GDM1 (cell line): ENCODE measurements at places on chromosomes 7 and 10.

GRCh38 chr7:133859231-133859630 is 267.9 kb upstream of the LRGUK start:
- no peak for DNase-seq

GRCh38 chr7:103003004-103003403 is 71.6 kb downstream of the FBXL13 start:
- DNase-seq: no peak

DNA sequence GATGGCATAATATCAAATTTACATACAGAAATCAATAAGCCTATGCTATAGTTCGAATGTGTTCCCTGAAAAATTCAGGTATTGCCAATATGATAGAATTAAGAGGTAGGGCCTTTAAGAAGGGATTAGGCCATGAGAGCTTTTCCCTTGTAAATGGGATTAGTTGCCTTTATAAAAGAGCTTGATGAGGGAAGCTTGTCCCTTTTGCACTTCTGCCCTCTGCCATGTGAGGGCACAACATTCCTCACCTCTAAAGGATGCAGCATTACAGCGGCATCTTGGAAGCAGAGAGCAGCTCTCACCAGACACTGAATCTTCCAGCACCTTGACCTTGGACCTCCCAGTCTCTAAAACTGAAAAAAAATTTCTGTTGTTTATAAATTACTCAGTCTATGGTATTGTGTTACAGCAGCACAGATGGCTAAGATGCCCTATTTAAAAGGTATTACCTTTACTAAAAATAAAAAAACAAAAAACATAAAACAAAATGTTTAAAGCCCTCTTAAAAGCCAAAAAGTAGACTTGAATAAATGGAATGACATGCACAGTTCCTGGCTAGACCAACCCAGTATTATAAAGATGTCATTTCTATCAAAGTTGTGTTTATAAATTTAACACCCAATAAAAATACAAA is 909.6 kb downstream of the REEP3 start:
- no peak for DNase-seq

GRCh38 chr7:5143106-5143505 is 46.9 kb upstream of the WIPI2 start:
- DNase-seq: no peak

- no peak for DNase-seq
Observed at GRCh38 chr7:154975984-154976383, 26.9 kb downstream of the PAXIP1 start.

DNA sequence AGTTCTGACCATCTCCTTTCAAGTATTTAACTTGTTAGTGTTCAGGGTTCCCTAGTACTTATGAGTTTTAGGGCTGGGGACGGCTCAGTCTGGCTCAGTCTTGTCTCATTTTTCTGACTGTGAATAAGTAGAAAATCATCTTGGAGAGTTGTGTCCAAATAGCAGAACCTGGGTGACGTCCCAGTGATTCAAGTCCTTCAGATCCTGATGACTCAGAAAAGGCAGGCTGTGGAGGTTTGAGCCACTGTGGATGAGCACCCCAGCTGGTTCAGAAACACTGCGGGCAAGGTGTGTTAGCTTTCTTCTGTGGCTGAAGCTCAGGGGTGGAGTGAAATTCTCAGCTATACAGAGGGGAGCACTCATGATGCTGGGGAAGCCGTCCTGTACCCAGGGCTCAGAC is 154.4 kb upstream of the NPY start:
- no peak for DNase-seq

GRCh38 chr7:77415476-77415822 is 700 bp downstream of the GSAP start:
- DNase-seq: no peak

DNA sequence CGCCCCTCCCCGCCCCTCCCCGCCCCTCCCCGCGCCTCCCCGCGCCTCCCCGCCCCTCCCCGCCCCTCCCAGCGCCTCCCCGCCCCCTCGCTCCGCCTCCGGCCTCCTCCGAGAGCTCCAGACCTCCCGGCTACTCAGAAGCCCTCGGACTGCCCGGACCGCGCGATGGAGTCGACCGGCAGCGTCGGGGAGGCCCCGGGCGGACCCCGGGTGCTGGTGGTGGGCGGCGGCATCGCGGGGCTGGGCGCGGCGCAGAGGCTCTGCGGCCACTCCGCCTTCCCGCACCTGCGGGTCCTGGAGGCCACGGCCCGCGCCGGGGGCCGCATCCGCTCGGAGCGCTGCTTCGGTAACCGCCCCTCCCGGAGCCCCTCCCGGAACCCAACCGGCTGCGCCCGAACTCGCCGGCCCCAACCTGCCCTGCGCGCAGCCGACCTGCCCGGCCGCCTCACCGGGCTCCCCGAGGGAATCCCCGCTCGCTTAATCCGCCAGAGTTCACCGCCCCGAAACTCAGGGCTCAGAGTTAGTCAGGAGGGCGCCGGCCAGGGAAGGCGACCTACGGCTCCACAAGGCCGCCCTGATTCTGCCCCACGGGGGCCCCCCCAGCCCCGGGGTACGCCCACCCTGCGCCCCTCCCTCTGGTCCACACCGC is at the start of gene PAOX:
PAOX (plus strand) TSS at position 111 of the 649 bp plus-strand sequence; CDS start at position 166, 55 bp downstream.
- no peak for DNase-seq

DNA sequence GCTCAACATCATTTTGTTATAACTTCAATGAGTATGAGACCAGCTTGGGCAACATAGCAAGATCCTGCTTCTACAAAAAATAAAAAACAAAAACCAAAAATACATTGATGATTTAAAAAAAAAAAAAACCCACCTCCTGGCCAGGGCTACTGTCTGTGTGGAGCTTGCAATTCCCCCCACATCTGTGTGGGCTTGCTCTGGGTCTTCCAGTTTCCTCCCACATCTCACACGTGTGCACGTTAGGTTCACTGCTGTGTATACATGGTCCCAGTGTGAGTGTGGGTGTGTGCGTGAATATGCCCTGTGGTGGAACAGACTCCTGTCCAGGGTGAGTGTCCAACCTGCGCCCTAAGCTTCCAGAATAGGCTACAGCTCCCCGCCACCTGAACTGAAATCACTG is 41.6 kb downstream of the ATE1 start:
- no peak for DNase-seq

- DNase-seq: no peak
Observed at GRCh38 chr10:101066896-101067355, 5.1 kb downstream of the KAZALD1 start.
